Memory B cell (primary cell): ENCODE measurements at places on chromosomes 2 and 18.

DNA sequence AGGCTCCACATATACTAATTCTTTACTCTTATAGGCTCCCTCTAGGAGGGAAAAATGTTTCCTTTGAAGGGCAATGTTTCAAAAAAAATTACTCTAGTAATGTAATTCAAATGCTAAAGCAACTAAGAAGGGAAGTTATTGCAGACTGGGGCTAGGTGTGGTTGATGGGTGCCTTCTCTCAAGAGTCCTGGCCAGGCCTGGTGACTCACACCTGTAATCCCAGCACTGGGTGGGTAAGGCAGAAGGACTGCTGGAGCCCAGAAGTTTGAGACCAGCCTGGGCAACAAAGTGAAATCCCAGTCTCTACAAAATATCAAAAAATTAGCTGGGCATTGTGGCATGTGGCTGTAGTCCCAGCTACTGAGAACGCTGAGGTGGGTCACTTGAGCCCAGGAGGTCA, 31.2 kb upstream of the CDKL4 start:
- H3K27me3 ChIP-seq, result no peaks in the 10 kb centered on the region
- H3K27ac ChIP-seq, result no peak overlapping the region
- no peaks in the 10 kb centered on the region for H3K4me1 ChIP-seq

- no peak for DNase-seq
- H3K27me3 ChIP-seq, result peaks cover 3% of the 10 kb centered on the region
- H3K4me1 ChIP-seq, result no peaks in the 10 kb centered on the region
- H3K36me3 ChIP-seq, result peaks cover 1% of the 10 kb centered on the region
- H3K4me3 ChIP-seq, result no peak overlapping the region
- H3K27ac ChIP-seq, result no peak overlapping the region
Measured at GRCh38 chr2:238726670-238727584, 121.0 kb upstream of the TWIST2 start.

- no peak overlapping the region for H3K4me3 ChIP-seq
- H3K27me3 ChIP-seq, result peaks cover 8% of the 10 kb centered on the region
- no peak for DNase-seq
Measured at GRCh38 chr2:85787282-85787980, 33.6 kb downstream of the ATOH8 start.

GRCh38 chr2:210654091-210654490, 97.7 kb downstream of the CPS1 start:
- DNase-seq, result no peak
- H3K27me3 ChIP-seq, result no peaks in the 10 kb centered on the region
- no peak overlapping the region for H3K4me3 ChIP-seq
- no peaks in the 10 kb centered on the region for H3K36me3 ChIP-seq
- no peaks in the 10 kb centered on the region for H3K4me1 ChIP-seq

DNA sequence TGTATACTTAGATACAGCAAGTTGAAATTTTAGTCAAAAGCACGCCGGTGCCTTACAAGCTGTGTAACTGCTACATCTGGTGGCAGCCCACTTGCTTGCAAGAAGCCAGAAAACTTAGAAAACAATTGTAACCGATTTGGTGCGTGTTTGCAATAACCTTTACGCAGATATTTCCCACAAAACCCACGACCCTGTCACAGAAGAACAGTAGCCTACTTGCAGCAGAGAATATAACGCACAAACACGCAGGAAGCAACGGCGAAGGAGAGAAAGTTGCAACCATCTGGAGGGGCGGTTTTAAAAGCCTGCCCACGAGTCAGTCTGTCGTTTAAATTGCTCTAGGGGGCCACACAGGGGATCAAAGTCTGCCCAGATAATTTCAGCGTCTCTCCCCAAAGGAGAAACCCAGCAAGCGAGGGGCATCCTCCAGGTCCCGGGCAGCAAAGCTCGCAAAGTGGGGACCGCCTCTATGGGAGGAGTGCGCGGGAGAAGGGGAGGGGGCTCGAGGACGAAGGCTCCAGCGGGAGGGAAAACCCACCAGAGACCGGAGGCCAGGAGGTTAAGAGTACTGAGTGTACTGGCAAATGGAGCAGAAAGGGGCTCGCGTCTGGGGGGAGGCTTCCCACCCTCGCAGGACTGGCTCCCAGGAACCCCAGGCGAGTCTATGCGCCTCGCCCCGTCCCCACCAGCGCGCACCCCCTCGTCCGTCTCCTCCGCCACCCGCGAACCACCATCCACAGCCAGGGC, 1.1 kb downstream of the TLK1 start:
- H3K27ac ChIP-seq, result peak overlapping the region; percentile 98
- peaks cover 39% of the 10 kb centered on the region for H3K4me1 ChIP-seq
- DNase-seq, result peak; percentile 64
- no peaks in the 10 kb centered on the region for H3K27me3 ChIP-seq
- peak overlapping the region; percentile 100 for H3K4me3 ChIP-seq
- peaks cover 4% of the 10 kb centered on the region for H3K36me3 ChIP-seq

DNA sequence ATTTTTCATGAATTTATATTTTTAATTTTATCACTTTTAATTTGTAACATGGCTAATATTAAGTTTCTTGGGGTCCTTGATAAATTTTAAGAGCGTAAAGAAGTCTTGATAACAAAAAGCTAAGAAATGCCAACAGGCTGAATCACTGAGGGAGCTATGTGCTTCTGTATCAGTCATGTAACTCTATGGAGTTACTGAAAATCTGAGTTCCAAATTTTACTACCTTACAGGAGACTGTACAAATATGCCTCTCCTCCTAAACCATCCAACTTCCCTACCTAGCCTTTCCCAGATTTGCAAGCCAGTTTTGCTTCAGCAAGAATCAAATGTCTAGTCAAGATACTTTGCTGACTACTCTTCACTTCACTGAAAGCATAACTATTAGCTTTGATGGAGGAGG, 35.7 kb downstream of the FEZ2 start:
- no peak for DNase-seq
- H3K4me3 ChIP-seq, result no peak overlapping the region
- H3K36me3 ChIP-seq, result peaks cover 38% of the 10 kb centered on the region

DNA sequence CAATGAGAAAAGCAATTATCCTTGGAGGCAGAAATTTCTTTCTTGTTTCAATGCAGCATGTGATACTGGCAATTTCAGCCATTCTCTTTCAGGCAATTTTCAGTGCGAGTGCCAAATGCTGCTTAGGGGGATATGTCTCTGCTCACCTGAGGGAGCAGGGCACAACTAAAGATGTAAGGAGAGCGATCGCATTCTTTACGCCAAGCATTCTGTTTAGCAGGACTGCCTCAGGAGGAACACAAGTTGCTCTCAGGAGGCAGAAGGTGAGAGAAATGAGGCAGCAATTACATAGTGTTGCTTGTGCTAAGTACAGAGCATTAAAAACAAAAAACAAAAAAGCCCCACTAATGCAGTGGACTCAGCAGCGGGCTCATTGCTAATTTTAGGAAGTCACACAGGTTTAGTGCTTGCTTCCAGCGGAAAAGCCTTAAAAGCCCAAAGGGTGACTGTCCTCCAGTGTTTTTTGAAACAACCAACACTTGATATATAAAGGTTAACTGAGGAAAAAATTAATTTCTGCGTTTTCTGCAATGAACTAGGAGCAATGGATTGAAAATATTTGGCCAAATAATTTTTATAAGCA, 116.9 kb downstream of the METTL8 start:
- no peak overlapping the region for H3K4me3 ChIP-seq
- no peaks in the 10 kb centered on the region for H3K27me3 ChIP-seq

GRCh38 chr2:36556842-36557241, 41.1 kb downstream of the FEZ2 start:
- no peaks in the 10 kb centered on the region for H3K4me1 ChIP-seq
- H3K27me3 ChIP-seq, result no peaks in the 10 kb centered on the region
- H3K4me3 ChIP-seq, result no peak overlapping the region
- peaks cover 28% of the 10 kb centered on the region for H3K36me3 ChIP-seq

DNA sequence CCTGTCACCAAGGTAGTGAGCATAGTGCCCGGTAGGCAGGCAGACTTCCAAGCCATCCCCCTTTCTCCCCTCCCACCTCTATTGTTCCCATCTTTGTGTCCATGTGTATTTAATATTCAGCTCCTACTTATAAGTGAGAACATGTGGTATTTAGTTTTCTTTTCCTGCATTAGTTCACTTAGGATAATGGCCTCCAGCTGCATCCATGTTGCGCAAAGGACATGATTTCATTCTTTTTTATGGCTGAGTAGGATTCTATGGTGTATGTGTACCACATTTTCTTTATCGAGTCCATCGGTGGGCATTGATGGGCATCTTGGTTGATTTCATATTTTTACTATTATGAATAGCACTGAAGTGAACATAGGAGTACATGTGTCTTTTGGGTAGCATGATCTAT, 35.3 kb downstream of the MMADHC start:
- DNase-seq, result no peak
- H3K27ac ChIP-seq, result no peak overlapping the region
- no peak overlapping the region for H3K4me3 ChIP-seq

DNA sequence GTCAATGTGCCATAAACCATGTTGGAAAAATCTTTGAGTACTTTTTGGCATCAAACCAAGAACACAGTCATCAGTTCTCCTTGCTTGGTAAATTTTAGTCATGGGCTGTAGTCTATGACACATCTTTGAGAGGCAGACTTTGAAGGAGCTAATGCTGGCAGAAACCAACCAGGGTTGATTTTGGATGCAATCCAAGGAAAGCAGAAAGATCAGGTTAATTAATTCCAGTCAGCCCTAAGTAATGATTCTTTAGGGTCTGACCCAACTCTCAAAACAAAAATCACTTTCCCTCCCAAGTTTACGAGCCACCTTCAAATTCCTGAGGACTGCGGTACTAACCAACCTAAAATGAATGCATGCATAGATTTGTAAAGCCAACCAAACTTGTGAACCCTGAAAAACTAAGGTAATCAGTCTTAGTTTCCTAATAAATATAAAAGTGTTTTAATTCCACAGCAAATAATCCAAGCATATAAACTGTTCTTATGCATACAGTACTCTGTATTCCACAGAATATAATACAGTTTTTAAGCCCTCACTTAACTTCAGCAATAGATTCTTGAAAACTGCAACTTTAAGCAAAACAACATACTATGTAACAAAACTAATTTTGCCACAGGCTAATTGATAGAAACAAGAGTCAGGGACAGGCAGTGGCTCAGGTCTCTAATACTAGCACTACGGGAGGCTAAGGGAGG, 22.0 kb downstream of the AP1S3 start:
- H3K27ac ChIP-seq, result no peak overlapping the region
- no peaks in the 10 kb centered on the region for H3K27me3 ChIP-seq
- H3K36me3 ChIP-seq, result peaks cover 8% of the 10 kb centered on the region
- peaks cover 24% of the 10 kb centered on the region for H3K4me1 ChIP-seq

DNA sequence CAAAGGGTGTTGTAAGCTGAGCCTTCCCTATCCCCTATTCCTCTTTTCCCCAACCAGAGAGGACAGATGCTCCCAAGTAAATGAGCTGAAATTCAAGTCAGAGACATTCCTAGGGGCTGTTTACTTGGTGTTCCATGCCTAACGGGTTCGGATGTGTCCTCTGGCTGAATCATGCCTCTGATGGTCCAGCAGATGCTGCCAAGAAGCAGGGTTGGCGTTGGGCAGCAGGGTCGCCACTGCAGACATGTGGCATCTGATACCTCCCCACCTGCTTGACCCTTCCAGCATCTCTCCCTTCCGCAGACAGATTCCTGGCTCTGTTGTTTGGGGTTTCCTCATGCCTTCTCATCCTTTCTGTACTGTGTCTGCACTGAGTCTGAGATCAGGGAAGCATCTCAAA, 108.3 kb downstream of the HNRNPLL start:
- DNase-seq, result no peak
- H3K4me3 ChIP-seq, result no peak overlapping the region
- no peak overlapping the region for H3K27ac ChIP-seq
- no peaks in the 10 kb centered on the region for H3K36me3 ChIP-seq

DNA sequence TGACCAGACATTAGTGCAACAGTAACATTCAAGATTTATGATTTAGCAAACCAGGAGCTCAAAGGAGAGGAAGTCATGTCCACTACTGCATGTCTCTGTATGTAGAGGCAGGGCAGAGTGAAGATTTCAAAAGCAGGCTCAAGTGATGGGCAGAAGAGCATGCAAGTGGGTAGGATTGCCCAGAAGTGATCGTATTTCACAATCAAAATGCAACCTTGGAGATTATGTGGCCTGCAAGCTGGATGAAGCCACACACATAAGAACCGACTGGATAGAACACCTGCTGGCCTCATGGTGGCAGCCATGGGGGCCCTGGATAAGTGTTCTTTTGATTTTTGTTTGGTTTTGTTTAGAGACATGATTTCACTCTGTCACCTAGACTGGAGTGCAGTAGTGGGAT, 286.8 kb upstream of the RAB12 start:
- no peak for DNase-seq
- no peak overlapping the region for H3K4me3 ChIP-seq
- H3K27ac ChIP-seq, result no peak overlapping the region

- no peak overlapping the region for H3K27ac ChIP-seq
- peaks cover 22% of the 10 kb centered on the region for H3K4me1 ChIP-seq
- H3K4me3 ChIP-seq, result no peak overlapping the region
- no peak for DNase-seq
- H3K27me3 ChIP-seq, result no peaks in the 10 kb centered on the region
Measured at GRCh38 chr2:62149708-62150107, 46.2 kb upstream of the B3GNT2 start.

GRCh38 chr2:166727095-166727494, 161.2 kb upstream of the XIRP2 start:
- peaks cover 3% of the 10 kb centered on the region for H3K4me1 ChIP-seq
- no peak overlapping the region for H3K27ac ChIP-seq
- H3K4me3 ChIP-seq, result no peak overlapping the region
- no peaks in the 10 kb centered on the region for H3K27me3 ChIP-seq
- H3K36me3 ChIP-seq, result no peaks in the 10 kb centered on the region

- H3K27me3 ChIP-seq, result no peaks in the 10 kb centered on the region
- H3K4me3 ChIP-seq, result no peak overlapping the region
- H3K36me3 ChIP-seq, result no peaks in the 10 kb centered on the region
- no peak for DNase-seq
Measured at GRCh38 chr18:51491678-51492372, 294.3 kb upstream of the MEX3C start.

- H3K4me1 ChIP-seq, result no peaks in the 10 kb centered on the region
- DNase-seq, result no peak
- H3K27me3 ChIP-seq, result peaks cover 9% of the 10 kb centered on the region
- H3K27ac ChIP-seq, result no peak overlapping the region
- no peak overlapping the region for H3K4me3 ChIP-seq
- H3K36me3 ChIP-seq, result no peaks in the 10 kb centered on the region
Measured at GRCh38 chr18:59512025-59512755, 153.1 kb upstream of the LMAN1 start.

DNA sequence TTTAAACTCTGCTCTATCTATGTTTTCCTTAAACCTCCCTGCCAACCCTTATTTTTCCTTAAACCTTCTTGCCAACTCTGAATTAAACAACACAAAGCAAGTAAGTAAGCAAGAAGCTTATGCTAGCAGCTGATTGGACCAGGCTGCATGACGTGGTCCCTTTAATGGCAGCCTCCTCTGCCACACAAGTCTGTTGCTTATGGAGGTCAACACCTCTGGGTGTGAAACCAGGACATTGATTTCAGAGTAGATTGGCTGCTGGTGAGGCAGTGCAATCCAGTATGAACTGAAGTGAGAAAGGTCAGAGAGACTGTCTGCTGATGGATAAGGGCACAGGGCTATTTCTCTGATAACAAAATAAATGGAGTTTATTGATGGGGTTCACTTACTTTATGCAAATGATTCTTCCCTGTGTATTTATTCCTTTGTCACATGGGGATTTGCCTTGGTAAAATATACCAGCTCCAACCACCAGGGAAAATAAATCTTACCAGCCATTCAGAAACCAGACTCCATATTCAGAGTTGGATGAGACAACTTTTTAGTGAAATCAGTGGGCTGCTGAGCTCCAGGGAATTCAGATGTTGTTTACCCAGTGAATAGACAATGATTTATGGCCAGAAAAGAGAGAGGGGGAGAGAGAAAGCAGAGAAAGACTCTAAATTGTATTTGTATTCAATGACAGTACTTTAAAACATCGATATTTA, 112.2 kb upstream of the NCKAP5 start:
- no peak overlapping the region for H3K4me3 ChIP-seq
- no peaks in the 10 kb centered on the region for H3K36me3 ChIP-seq
- no peak for DNase-seq
- no peaks in the 10 kb centered on the region for H3K4me1 ChIP-seq
- H3K27me3 ChIP-seq, result peaks cover 1% of the 10 kb centered on the region
- H3K27ac ChIP-seq, result no peak overlapping the region
